Activated T-helper 1 cell treated with Interleukin-2 at 50 U/mL for 16 hours (primary cell): ENCODE measurements at places on chromosomes 16 and 17.
A peak's percentile ranks its signal among the peaks of the same experiment; 100 is the strongest.

- peak; percentile 29 for DNase-seq
These were observed 25.1 kb downstream of the KSR1 start for GRCh38 chr17:27481327-27481726.

DNA sequence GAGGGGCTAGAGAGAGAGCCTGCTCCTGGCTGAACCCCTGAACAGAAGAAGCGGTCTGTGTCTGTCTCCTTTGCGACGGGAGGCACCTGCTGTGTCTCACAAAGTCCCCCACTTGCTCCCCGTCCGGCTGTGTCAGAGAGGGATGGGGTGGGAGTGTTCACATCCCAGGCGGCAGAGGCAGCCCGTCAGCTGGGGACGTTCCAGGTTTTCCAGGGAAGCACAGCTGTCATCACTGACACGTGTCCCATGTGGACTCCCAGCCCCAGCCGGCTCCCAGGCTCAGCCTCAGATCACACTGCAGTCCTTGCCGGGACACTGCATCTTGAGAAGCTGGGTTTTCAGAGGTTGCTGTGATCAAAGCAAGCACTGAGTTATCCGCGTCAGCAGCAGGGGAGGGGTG is 1.6 kb downstream of the TELO2 start:
- DNase-seq, result no peak

DNA sequence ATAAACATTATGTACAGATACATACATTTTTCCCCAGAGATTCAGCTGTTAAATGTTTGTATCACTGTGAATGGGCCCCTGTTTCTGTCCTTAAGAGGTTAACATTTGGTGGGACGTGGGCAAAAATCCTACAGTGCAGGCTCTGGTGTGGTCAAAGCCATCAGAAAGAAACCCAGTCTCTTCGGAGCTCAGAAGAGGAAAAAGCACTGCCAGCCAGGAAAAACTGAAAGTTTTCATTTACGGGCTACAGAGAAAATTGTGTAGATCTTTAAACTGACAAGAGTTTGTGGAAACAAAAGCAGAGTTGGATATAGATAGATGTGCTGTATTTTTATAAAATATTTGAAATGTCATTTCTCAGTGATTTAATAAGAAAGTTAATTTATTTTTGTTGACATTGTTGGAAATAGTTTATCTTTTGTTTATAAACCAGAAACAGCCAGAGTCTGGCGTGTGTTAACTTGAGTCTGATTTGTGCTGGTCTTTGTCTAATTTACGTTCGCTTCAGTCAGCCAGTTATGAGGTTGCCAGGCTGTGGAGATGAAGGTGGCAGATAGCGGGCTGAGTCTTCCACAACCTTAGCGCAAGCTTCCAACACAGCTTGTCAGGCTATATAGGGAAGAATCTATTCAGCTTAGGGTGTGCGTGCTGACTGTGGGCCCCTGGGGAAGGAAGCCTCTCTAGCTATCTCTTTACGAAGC is 9.5 kb upstream of the TEKT3 start:
- DNase-seq, result no peak

DNA sequence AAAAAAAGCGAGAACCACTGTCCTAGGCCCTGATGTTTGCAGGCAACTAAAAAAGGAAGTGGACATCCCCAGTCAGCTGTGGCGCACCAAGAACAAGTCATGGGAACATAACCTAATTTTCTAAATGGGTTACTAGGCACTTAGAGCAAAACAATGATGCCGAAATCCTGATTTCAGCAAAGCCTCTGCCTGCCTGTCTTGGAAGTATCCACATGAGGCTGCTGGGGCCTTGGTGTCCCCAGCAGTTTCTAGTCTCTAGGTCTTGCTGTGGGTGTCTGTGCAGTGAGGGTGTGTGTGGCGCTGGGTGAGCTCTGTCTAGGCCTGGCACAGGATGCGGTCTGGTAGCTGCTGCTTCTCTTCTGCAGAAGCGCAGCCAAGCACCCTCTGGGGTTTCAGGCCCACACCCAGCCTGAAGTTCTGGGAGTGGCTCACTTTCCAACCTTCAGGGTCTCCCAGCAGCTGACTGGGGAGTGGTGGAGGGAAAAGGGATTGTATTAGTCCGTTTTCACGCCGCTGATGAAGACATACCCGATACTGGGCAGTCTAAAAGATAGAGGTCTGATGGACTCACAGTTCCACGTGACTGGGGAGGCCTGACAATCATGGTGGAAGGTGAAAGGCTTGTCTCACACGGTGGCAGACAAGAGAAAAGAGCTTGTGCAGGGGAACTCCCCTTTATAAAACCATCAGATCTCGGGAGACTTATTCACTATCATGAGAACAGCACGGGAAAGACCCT is 21.1 kb downstream of the STH start:
- peak; percentile 41 for DNase-seq

GRCh38 chr16:49337814-49338350 is 35.7 kb upstream of the C16orf78 start:
- DNase-seq, result no peak

- DNase-seq, result peak; percentile 93
These were observed at the start of gene C16orf46 for GRCh38 chr16:81077076-81077940. C16orf46 (minus strand) TSS chr16:81077238; CDS start chr16:81063955, 13,283 bp downstream.

- DNase-seq, result no peak
These were observed 874 bp downstream of the WWP2 start for GRCh38 chr16:69762814-69763598.

- no peak for DNase-seq
These were observed 582.6 kb upstream of the CDH5 start for GRCh38 chr16:65783709-65784474.

GRCh38 chr17:36149296-36149820 is 27.1 kb downstream of the TBC1D3B start:
- DNase-seq, result no peak

DNA sequence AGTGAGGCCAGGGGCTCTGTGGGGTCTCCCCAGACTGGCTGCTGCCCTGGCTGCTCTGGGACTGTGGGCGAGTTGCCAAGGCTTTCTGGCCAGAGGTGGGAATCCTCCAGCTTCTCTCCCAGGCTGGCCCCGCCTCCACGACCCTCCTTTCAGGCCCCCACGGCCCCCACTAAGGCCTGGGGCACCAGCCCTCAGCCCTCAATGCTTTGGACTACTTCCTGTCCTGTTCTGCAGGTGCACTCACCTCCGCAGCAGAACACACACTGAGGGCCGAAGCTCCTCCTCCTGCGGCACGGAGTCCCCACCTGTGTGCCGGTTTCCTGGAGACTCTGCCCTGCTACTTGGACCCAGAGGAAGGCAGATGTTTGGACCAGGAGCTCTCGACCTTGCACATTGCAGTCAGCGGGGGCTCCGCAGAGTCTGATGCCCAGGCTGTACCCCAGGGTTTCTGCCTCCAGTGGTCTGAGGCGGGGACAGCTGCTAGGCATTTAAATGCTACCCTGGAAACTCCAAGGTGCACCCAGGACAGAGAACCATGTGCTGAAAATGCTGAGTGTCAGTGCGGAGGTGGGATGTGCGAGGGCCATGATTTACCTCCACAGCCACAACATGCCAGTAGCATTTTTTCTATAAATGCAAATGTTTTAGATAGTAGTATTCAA is 223.8 kb downstream of the IRF8 start:
- no peak for DNase-seq

- no peak for DNase-seq
These were observed 14.7 kb upstream of the JPH3 start for GRCh38 chr16:87587636-87588035.

- no peak for DNase-seq
These were observed 155.5 kb upstream of the ZKSCAN2 start for GRCh38 chr16:25413133-25413532.

- no peak for DNase-seq
These were observed 530 bp downstream of the CCL17 start for GRCh38 chr16:57405097-57405496.

GRCh38 chr17:62591333-62591732 is 36.1 kb upstream of the MRC2 start:
- DNase-seq, result no peak

- peak; percentile 55 for DNase-seq
These were observed 45.6 kb upstream of the HOXB9 start for GRCh38 chr17:48671697-48672171.

DNA sequence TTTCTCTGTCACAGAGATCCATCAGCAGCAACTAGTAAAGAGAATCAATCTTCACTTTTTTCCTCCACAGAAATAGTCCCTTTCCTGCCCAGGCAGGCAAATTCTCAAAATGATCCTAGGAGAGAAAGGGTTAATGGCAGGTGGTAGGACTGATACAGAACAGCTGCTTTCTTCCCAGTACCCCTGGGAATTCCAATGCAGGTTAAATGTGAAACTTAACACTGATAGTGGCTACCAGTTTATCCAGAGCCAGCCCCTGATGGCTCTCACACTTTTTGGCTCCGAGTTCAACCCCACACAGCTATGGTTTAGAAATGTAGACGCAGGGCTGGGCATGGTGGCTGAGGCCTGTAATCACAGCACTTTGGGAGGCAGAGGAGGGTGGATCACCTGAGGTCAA is 22.2 kb downstream of the MARVELD3 start:
- no peak for DNase-seq

GRCh38 chr16:27722207-27722606 is 172.3 kb downstream of the KATNIP start:
- DNase-seq, result no peak

GRCh38 chr17:2263183-2264066 is 40.2 kb downstream of the SMG6 start:
- no peak for DNase-seq

DNA sequence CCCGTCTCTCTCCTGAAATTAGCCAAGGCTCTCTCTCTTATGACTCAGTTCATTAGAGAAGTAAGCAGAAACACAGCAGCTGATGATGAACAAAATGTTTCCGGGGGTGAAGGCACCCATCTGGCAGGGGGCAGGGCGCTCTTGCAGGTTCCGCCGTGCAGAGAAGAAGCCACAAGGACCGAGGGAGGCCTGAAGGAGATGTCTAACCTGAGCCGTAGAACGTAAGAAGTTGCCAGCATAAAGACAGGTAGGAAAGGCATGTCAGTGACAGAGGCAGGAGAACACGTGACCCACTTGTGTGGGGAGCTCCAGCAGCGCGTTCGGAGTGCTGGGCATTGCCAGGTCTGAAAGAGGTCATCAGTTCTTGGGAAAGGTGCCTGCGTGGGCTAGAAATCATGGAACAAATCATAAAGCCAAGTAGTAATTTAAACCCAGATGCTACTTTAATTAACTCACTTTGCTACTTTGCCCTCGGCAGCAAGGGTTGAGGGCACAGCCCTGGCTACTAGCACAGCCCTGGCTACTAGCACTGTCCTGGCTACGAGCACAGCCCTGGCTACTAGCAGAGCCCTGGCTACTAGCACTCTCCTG is 198.6 kb downstream of the RPTOR start:
- DNase-seq, result no peak

GRCh38 chr16:55913716-55914115 is 38.5 kb upstream of the CES5A start:
- DNase-seq, result no peak

DNA sequence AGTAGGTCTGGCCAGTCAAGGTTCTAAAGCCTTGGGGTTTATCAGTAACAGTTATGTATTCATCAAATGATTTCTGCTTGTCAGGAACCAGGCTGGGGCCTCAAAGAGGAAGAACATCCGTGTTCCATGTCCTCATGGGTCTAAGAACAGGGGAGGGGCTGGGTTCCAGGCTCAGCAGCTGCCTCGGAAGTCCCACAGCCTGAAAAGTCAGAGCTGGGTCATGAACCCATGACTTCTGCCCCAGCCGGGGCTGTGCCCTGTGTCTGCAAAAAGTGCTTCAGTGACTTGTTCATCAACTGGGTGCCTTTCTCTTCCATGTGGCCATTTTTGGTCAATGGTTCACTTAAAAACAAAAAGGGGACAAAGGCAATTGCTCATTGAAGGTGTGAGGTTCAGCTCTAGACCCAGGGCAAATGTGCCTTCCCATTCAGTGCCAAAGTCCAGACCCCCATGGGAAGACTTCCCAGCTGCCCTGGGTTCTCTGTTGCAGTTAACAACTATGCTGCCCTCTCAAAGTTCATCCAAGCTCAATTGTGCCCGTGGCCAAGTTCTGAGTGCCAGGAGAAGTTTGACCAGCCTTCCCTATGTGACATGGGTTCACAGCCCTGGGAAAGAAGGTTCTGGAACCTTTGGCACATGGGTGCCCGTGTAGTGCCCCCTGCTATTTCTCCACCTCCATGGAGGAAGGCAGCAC is 18.5 kb downstream of the TBKBP1 start:
- DNase-seq, result no peak

- peak; percentile 58 for DNase-seq
These were observed 25.9 kb upstream of the TNFRSF13B start for GRCh38 chr17:16997514-16998429.

GRCh38 chr16:53092284-53092683 is 37.5 kb downstream of the CHD9 start:
- DNase-seq, result no peak

- DNase-seq, result no peak
These were observed 17.8 kb upstream of the ADGRG1 start for GRCh38 chr16:57610611-57611010.

DNA sequence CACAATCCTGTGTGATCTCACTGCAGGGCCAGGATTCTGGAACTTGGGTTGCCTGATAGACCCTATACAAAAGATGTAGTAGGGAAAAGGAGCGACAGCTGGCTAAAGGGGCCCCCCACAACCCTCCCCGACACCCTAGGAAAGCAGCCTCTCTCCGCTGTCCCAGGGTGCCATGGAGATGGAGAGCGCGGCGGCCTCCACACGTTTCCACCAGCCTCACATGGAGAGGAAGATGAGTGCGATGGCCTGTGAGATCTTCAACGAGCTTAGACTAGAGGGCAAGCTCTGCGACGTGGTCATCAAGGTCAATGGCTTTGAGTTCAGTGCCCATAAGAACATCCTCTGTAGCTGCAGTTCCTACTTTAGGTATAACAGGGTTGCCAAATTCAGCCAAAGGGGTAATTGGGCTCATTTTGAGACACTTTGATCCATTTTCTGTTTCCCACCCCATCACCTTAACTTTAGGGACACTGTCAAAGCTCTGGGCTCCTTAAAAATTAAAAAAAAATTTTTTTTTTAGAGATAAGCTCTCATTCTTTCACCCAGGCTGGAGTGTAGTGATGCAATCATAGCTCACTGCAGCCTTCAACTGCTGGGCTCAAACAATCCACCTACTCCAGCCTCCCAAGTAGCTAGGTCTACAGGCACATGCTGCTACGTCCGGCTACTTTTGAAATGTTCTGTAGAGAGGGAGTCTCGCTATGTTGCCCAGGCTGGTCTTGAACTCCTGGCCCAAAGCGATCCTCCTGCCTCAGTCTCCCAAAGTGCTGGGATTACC is at the start of gene KLHL10:
KLHL10 (plus strand) TSS at position 65 of the 778 bp plus-strand sequence; CDS start at position 173, 108 bp downstream.
- DNase-seq, result no peak

GRCh38 chr17:19724501-19725420 is 8.4 kb upstream of the SLC47A2 start:
- DNase-seq, result peak; percentile 19

- DNase-seq, result no peak
These were observed 84.7 kb upstream of the ELAC2 start for GRCh38 chr17:13102477-13102876.

- DNase-seq, result no peak
These were observed 19.9 kb upstream of the FAM20A start for GRCh38 chr17:68621065-68621464.

- DNase-seq, result no peak
These were observed 847.4 kb upstream of the EEF2KMT start for GRCh38 chr16:5944971-5945370.
